ENCODE measurements at places on chromosomes 3 and 15. TPM values are rescaled to one million over a fixed set of nuclear protein-coding genes. Genes with fewer than 3 reads are reported as not detected.
A peak's percentile ranks its signal among the peaks of the same experiment; 100 is the strongest.

The THPO gene
- total RNA-seq: not detected

The NDUFAF3 gene
- total RNA-seq: 108 TPM

GRCh38 chr15:69830876-69831275, 266.8 kb downstream of the TLE3 start:
- no peak for DNase-seq

DNA sequence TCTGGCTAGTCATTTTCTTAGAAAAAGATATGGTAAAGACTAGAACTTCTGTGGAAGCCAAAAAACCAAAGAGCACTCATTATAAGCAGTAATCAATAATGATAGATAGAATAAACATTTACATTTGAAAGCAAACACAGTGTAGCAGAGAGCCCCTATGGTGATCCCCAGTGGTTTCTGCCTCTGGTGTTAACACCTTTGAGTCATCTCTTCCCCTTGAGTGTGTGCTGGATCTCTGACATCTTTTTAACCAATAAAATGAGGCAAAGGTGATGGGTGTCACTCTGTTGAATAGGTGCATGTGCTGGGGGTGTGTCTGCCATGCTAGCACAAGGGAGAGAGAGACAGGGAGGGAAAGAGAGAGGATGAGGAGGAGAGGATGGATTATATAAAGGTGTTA, 121.6 kb downstream of the TFG start:
- DNase-seq: no peak

- no peak for DNase-seq
These were observed 255.5 kb downstream of the UACA start for GRCh38 chr15:70507772-70508371.

GRCh38 chr3:23164746-23165145, 38.4 kb upstream of the UBE2E2 start:
- DNase-seq: no peak

DNA sequence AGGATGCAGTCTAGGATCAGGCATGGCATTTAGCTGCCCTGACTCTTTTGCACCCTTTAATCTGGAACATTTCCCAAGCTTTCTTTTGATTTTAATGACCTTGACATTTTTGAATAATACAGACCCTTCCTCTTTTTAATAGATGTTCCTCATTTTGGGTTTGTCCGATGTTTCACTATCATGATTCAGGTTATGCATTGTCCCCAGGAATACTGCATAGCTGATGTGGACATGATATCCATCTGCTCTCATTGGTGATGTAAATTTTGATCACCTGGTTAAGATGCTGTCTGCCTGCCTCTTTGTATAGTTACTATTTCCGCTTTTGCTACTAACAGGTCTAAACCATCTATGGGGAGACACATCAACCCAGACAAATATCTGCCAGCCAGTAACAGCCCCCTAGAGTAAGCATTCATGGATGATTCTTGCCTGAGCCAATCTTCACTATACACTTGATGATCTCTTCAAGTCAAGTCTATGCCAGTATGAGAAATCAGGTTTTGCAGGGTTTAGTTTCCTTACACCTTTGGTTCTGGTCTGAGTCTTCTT, 50.6 kb upstream of the ULK4 start:
- DNase-seq: peak; percentile 61

DNA sequence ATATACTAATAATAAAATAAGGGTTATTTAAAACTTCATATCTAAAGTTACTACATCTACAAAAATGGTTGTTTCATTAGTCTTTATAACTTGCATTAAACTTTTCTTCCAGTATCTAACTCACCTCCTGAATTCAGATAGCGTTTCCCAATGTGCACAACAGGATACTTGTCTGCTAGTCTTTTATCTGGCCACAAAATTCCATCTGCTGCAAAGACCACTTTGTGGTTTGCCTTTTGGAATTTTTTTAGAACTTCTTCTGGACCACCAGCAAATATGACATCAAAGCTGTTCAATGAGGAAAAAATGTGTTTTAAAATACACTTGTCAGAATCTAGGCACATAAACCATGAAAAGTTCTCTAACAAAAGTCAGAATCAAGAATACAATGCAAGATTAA, 50.8 kb downstream of the PLOD2 start:
- DNase-seq: no peak
